ENCODE measurements at places on chromosomes 6 and 20. TPM values are rescaled to one million over a fixed set of nuclear protein-coding genes. Genes with fewer than 3 reads are reported as not detected.

DNA sequence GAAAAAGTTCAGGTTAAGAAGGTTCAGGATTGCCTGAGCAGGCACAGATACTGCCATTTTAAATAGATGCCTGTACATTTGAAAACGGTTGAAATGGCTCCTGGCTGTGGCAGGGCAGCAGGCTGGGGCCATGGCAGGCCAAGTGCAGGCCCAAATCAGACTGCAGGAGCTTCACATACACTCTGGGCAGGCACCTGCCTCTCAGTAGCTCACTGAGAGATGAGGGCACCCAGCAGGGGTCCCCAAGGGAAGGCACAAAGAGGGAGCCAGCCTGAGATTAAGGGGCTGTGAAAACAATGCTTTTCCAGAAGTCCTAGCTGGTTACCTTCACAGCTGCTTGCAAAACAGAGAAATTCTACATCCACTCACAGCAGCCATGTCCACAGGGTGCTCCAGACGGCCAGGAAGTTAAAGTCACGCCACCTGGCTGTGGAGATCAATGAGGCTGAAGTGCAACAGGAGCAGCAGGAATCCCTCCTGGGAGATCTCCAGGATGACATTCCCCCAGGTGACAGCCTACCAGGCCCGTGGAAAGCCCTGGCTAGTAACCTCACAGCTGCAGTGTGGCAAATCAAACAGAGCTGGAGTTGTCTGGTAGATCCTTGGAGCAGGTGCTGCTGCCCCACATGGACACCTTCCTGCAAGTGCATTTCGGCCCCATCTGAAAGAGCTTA, 6.2 kb upstream of the RAET1E start:
- no peak for DNase-seq

SKIC2 gene
- 68.4 TPM for polyA plus RNA-seq

KLHDC3 gene
- 98.4 TPM for polyA plus RNA-seq

DNA sequence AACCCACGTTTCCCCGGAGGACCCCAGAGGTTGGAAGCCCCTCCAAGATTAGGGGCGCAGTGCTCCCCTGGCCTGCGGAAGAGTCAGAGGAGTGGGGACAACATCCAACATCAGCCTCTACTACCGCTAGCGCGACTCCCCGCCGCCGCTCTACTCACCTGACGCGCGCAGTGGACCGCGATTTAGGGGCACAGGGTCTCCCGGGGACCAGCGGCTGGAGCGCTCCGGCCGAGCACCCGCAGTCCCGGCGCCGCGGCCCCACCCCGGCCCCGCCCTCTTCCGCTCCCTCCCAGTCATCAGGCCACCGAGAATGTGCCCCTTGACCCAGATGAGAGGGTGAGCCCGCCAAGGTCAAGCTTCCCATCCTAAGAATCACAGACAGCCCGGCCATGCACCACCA, at the start of gene ZFP57:
Gene ZFP57, minus strand, starts transcription at position 249 of the 400 bp plus-strand sequence. CDS start 4,149 bp downstream, outside the sequence.
- no peak for DNase-seq

DNA sequence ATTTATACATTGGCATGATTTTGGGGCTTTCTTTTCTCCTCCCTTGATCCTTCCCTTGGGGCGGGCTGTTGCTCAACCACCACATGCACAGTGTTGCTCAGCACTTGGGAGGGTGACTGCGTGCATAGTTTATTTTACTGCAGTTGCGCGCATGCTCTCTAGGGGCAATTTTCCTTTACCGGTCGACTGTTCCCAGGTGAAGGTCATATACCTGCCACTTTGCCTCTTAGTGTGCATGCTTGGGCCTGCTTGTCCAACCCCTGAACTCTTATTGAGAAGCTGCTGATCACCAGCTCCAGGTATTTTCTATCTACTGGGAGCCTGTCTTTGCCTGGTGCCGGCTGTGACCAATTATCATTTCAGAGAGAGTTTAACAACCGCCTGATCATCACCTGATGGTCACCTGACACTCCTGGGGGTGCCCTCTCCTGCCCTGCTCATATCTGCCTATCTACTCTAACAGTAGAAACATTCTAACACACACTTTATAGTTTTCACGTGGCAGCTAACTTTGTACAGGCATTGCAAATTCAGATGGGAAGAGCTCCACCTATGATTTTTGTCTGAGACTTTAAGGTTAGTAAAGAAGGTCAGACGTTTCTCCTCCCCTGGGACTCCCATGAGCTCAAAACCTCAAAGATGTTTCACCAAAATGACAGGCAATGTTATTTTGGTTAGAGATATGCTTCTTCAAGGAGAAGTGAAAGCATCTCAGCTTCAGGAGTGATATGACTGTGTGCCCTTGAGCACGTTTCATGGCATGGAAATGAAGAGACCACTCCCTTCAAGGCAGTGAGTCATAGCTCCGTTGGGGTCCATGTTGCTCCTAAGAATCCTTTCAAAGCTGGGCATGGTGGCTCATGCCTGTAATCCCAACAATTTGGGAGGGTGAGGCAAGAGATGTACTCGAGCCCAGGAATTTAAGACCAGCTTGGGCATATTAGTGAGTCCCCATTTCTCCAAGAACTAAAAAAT, 227.5 kb upstream of the MYLIP start:
- no peak for DNase-seq

DNA sequence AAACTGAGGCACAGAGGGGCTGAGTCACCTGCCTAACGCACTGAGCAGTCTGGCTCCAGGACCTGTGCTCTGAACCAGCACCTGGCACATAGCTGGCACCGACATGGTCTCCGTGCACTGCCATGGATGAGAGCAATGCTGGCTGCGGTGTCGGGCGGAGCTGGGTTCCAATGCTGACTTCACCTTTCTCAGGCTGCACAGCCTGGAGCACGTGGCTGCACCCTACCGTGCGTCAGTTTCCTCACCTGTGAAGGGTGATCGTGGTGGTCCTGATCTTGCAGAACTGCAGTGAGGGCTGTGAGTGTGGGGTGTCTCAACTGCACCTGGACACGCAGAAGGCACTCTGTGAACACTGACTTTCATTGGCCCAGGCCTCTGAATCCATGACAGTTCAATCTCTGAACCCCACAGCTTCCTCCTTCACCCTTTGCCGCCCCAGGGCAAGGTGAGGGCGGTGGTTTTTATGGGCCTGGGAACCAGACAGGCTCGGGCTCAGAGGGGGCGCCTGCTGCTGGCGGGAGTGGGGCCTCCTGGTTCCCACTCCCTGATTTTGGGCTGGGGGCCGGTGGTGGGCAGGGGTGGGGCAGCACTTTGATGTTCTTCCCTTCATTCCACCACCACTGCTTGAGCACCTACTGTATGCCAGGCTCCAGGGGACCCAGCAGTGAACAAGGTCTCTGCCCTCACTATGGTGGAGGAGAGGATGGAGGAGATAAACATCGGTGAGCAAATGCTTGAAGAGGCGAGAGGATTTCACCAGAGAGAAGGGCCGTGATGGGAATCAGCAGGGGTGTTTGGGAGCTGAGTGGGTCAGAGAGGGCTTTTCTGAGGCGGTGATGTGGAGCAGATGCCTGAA, 102.9 kb downstream of the CEBPB start:
- DNase-seq = no peak

GRCh38 chr6:78910591-78911171, 43.3 kb downstream of the IRAK1BP1 start:
- DNase-seq = no peak

DDX43 gene
- polyA plus RNA-seq = not detected

BPIFA1 gene
- polyA plus RNA-seq = not detected

RAB44 gene
- polyA plus RNA-seq = not detected

KHDC1L gene
- polyA plus RNA-seq = not detected

DNA sequence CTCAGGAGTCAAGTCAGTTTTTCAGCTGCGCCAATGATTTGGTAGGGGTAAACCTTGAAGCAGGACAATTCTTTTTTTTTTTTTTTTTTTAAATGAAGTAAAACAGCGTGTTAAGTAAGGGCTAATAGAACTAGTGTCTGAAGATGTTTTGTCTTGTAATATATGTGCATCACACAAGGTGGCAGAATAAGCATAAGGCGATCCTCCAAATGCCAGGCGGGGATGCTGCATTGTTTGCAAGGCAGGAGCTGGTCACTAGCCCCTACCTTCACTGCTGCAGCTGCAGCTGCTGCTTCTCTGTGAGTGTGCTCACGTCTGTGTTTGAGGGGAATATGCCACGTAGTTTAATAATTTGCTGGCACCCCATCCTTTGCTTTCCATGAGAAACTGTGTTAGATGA, 272.7 kb upstream of the MAP3K7 start:
- no peak for DNase-seq

GRCh38 chr20:17457588-17458190, 73.5 kb downstream of the BFSP1 start:
- no peak for DNase-seq

DNA sequence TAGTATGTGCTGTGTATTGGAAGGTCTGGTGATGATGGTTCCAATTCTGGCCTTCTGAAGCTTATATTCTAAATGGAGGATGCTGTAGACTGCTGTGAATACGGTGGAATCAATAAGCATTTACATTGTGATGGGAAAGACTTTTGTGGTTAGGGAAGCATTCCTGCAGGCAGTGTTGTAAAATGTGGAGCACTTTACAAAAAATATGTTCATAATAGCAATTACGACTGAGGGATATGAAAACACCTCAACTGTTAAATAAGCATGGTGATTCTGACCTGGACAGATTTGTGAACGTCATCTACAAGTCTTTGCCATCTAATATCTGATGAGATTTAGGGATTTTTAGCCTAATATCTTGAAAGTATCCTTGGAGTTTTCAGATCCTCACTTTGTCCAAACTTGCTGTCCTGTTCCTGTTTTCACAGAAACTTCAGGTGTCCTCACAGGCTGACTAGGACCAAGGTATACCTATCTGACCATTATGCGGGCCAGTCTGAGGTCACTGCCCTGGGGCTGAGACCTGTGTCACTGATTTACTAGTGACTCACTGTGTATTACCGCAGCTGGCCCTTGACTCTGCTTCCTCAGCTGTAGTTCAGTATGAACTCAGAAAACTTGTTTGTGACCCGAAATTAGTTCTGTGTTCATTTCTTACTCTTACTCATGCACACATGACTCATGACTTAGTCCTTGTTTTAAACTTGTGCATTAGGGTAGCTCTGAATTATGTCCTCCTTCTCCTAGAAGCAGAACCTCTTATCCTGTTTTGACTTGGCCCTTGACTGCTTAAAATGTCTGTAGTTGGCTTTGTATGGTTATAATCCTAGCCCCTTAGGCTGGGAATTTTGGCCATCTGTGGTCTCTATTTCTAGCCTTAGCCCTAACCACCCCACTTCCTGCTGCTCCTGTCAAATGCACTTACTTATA, 343.0 kb downstream of the CDKAL1 start:
- DNase-seq = peak; percentile 93

DNA sequence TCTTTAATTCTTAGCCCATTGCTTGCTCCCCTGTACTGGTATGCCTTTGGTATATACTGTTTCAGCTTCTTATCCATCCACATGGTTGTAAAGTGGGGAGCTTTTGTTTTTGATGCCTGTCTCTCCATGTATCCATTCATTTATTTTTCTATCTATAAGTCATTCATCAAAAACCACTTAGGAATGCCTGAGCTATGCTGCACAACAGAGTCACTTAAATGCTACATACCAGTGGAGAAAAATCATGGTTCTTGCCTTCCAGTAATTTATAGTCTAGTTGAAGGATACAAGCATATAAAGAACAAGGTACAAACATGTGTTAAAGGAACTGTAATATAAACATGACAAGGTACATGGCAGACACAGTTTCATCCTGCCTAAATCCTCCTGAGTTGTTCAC, 347.3 kb downstream of the NRN1 start:
- no peak for DNase-seq

C6orf52 gene
- 0.50 TPM for polyA plus RNA-seq

RTF2 gene
- 73.3 TPM for polyA plus RNA-seq

DNA sequence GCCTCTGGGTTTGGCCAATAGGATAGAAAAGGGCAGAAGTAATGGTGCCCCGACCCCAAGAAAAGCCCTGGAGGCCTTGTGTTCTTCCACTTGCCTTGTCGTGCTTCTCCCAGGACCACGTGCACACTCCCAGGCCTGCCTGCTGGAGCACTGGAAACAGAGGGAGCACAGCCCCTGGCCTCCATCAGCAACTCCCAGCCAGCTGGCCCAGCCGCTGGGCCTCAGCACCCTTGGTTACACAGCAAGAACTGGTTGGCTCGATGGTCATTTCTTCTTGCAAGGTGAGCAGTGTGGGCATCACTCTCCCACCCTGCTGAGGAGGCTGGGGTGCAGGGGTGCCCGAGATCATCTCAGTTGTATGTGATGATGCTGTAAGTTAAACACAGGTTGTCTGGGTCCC, 69.2 kb upstream of the CST7 start:
- DNase-seq = no peak

KIFC1 gene
- 20.4 TPM for polyA plus RNA-seq
